ENCODE measurements at places on chromosomes 5 and 9.

DNA sequence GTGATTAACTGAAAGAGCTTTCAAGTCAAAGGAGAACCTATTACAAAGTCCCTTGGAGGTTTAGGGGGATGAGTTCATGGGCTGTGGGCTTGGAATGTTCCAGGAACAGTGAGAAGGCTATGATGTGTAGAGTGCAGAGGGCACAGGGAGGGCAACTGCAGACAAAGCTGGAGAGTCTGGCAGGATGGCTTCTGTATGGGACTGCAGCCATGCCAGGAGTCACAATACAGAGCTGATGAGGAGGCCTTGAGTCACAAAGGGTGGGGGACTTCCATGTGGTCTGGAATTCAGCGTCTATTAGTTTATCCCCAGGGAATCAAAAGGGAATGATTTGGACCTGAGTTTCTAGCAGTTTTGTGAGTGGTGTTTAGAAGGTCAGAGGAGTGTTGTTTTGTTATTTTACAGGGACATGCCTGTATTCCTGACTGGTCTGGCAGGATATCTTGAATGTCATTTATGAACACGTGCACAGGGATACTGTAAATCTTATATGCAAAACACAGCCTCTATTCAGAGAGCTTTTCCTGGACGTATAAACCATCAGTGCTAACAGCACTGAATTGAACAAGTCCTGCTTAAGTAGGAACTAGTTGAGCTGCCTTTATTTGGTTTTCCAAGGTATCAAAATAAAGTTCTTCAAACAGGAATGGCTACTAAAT is 14.3 kb upstream of the TEK start:
- no peak for DNase-seq

GRCh38 chr5:38803246-38803645 is 42.6 kb upstream of the OSMR start:
- no peak for DNase-seq

- no peak for DNase-seq
Measured at GRCh38 chr5:67591491-67591890, 394.9 kb upstream of the CD180 start.

DNA sequence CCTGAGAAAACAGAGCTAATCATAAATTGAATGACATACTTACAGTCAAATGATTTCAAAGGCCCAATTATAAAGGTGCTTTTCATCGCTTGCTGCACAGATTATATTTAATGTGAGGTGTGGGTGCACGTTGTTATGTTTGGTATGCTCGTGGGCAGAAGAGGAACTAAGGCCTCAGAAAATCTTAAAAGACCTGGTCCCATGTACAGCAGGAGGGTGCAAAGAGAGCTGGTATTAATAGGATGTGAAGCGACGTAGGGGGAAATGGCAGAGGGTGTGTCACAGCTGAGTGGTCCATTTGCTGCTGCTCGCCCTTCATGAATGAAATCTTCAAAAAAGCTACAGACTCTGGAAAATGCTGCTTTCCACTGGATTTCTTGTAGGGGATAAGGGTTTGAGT is 40.5 kb upstream of the IFNK start:
- DNase-seq, result no peak

All from NCI-H1092 (cell line).